ENCODE measurements at places on chromosomes 16 and 17.

- no peak for DNase-seq
Observed at GRCh38 chr16:89316701-89317100, 99.2 kb downstream of the ZNF778 start.

GRCh38 chr16:17351441-17352035, 119.2 kb downstream of the XYLT1 start:
- no peak for DNase-seq

- DNase-seq, result no peak
Observed at GRCh38 chr17:2854143-2855055, 58.2 kb downstream of the RAP1GAP2 start.

- DNase-seq, result no peak
Observed at GRCh38 chr16:23035240-23035639, 114.0 kb downstream of the USP31 start.

- DNase-seq, result no peak
Observed at GRCh38 chr17:35368081-35368830, 5.2 kb downstream of the SLFN11 start.

- DNase-seq, result no peak
Observed at GRCh38 chr16:18069683-18070082, 266.9 kb downstream of the NPIPA8 start.

- DNase-seq, result no peak
Observed at GRCh38 chr16:13401641-13402040, 500.2 kb downstream of the SHISA9 start.

GRCh38 chr17:40158438-40159013, 18.2 kb downstream of the CASC3 start:
- DNase-seq, result no peak

DNA sequence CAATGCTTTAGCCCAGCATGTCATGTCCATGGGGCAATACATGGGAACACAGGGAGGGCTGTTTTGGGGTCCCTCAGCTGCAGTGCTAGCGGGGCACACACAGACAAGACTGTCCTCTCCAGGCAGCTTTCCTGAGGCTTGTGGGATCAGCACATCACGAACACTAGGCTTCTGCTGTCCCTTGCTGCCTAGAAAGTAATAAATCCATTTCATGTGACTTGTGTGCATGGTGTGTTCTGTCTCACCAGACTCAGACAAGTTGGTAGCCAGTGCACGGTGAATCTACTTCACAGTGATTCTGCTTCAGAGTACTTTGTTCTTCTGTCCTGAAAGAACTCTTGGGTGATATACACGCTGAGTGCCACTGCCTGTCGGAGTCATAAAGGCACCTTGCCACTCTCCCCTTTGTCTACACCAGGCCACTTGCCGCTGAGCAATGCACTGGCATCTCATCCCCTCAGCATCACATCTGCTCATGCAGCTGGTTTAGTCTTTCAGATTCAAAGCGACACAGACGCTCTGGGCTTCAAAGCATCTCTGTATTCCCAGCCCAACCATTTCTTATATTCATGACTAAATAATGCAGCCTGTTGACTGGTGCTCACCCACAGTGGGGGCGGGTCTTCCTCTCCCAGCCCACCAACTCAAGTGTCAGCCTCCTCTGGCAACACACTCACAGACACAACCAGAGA, 95.2 kb upstream of the COX10 start:
- DNase-seq, result no peak

DNA sequence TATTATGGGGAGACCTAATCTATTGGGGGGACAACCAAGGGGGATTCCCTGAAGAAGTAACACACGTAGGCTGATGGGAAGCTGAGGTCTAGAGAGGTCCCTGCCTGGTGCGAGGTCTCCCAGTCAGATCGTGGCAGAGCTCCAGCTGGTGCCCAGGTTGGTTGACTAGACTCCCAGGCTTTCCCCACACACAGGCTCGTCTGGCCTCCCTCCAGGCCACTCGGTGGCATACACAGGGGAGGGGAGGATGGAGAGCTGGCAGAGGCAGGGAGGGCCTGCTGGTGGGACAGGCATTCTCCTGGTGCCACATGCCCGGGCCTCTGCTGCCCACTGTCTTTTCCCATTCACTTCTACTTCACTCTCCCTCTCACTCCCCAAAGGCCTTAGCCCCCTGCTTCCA, 8.5 kb upstream of the SOCS3 start:
- DNase-seq, result no peak

DNA sequence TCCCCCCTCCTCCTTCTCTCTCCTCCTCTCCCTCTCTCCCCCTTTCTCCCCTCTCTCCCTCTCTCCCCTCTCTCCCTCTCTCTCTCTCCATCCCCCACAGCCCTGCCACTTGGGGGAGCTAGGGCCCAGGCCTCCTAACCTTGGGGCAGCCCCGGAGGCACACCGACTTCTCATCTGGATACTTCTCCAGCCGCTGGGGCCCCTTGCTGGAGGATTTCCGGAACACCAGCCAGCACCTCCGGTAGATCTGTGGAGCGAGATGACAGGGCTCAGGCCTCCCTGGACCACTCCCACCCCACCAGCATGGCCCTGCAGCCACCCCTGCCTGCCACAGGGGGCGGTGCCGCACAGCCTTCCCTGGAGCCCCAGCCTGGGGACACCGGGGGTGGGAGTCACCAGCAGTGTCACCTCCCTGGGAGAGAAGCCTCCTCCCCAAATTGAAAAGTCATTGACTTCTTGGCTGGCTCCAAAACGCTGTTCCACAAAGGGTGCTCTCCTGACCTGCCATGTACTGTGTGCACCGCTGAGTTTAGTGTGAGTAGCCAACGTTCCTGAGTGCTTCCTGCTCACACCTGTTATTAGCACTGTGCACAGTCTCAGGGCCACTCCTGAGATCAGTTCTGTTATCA, 10.5 kb downstream of the DOK4 start:
- DNase-seq, result peak; percentile 67

- DNase-seq, result peak; percentile 39
Observed at GRCh38 chr16:50547340-50548124, 664 bp upstream of the NKD1 start.

GRCh38 chr16:50806099-50807062, 64.5 kb downstream of the CYLD start:
- peak; percentile 90 for DNase-seq

GRCh38 chr17:69471406-69471805, 56.9 kb downstream of the MAP2K6 start:
- no peak for DNase-seq

- peak; percentile 66 for DNase-seq
Observed at GRCh38 chr17:4953451-4953961, 2.6 kb downstream of the ENO3 start.

DNA sequence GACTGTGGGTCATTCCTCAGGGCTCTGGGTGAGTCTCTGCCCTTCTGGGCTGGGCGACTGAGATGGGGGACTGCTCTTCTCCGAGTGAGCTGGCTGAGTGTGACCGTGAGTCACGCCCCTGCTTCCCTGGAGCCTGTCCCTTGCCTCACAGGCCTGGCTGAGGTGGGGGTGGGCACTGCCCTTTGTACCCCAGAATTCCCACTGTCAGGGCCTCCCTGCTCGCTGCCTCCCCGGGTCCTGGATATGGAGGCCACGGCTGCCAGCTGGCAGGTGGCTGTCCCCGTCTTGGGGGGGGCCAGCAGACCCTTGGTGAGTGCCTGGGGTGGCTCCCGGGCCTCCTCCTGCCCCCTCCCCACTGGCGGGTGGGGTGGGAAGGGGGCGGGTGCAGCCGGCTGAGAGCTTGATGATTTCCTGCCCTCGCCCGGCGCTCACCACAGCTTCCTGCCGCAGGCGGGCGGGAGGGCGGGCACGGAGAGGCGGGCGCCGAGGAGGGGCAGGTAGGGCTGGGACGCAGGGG, at the start of gene LAT:
TSS of gene LAT (plus strand) at position 434 of the 517 bp plus-strand sequence. CDS start 366 bp downstream, outside the sequence.
- peak; percentile 62 for DNase-seq

DNA sequence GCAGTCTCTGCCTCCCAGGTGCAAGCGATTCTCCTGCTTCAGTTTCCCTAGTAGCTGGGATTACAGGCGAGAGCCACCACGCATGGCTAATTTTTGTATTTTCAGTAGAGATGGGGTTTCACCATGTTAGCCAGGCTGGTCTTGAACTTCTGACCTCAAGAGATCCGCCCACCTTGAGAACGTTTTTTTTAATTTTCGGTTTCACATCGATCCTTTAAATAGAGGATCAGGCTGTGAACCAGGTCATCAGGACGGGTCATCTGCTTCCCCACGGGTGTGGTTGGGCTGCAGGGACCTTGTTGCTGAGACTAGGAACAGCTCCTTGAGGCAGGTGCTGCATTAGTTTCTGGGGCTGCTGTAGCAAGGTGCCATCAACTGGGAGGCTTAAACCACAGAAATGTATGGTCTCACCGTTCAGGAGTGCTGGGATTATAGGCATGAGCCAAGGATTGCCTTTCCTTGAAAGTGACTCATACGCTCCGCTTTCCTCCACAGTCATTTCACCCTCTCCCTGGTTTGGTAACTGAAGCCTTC, 7.9 kb upstream of the NAGPA start:
- peak; percentile 5 for DNase-seq

GRCh38 chr16:47139561-47140185, 4.1 kb downstream of the NETO2 start:
- DNase-seq, result no peak

DNA sequence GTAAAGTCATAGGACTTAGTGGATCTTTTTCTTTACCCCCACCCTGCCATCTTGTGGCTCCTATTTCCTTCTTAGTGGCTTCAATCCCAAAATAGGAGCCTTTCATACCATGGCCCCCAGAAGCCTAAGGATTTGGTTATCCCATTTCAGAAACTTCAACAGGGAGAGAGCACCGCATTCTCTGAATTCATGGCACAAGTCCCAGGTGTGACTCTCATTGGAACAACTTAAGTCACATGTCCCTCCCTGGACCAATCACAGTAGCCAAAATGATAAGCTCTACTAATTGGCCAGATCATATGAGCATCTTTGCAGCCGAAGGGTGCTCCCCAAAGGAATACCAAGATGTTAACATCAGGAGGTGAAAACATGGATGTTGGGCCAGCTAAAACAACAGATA, 43.2 kb downstream of the AXIN2 start:
- no peak for DNase-seq

DNA sequence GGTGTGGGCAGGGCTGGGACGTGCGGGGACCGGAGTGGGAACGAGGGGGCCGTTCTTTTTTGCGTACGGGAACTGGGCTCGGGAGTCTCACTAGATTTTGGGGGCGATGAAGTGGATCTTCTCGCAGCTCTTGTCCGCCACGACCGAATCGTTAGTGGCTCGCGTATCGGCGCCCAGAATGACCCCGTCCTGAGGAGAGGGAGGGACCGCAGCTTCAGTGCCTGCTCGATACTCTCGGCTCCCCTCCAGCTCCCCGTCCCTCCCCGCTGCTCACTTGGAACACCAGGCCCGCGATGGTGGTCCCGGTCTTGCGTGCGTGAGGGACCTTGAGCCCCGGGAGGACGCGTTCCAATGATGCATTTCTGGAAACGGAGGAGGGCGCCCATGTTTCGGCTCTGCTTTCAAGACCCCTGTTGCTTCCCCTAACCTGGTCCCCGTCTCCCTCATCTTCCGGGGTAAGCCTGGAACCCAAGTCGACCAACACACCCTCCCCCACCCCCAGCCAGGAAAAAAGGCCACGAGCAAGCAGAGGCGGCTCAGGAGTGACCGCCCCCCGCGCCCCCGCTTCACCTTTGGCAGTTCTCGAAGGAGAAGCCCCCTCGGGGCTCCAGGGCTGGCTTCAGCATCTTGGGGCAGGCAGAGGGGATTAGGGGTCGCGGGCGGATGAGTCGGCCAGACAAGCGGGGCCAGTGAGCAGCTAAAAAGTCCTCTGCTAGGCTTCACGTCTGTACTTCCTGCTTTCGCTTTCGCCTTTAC, at the start of gene PSMB10:
TSS of gene PSMB10 (minus strand) at position 727 of the 756 bp plus-strand sequence. CDS start at position 626, 101 bp downstream.
- peak; percentile 47 for DNase-seq

DNA sequence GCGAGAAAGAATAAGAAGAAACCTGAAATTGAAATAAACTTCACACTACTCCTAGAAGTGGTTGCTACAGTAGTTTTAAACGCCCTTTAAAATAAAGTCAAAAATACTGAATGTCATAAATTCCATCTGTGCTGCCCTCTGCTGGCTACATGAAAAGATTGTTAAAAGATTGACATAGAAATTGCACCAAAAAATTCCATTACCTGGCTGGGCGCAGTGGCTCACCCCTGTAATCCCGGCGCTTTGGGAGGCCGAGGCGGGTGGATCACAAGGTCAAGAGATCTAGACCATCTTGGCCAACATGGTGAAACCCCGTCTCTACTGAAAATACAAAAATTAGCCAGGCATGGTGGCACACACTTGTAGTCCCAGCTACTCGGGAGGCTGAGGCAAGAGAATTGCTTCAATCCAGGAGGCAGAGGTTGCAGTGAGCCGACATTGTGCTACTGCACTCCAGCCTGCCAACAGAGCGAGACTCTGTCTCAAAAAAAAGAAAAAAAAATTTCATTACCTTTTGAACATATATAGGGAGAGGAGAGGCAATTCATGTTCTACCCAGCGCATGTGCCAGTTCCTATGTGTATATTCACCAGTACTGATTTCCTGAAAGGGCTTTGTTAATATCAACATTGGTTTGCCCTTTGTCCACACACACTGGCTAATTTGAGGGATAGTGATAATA, 36.5 kb downstream of the CYTH1 start:
- no peak for DNase-seq

DNA sequence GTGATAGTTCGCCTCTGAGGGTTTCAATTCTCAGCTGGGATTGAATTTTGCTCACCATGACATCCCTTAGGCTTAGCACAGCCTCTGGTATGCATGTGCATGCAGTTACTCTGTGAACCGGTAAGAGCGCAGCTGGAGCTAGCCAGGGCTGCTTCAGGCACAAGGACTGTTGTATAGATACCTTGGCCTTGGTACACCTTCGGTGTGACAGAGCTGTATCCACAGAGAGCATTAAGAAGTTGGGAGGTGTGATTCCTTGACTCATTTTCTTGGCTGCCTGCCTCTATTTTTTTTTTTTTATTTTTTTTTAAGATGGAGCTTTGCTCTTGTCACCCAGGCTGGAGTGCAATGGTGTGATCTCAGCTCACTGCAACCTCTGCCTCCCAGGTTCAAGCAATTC, 2.2 kb upstream of the NUTF2 start:
- DNase-seq, result no peak

- DNase-seq, result no peak
Observed at GRCh38 chr16:55056585-55057401, 126.1 kb downstream of the IRX5 start.

- no peak for DNase-seq
Observed at GRCh38 chr17:8649157-8650118, 18.9 kb upstream of the MYH10 start.

DNA sequence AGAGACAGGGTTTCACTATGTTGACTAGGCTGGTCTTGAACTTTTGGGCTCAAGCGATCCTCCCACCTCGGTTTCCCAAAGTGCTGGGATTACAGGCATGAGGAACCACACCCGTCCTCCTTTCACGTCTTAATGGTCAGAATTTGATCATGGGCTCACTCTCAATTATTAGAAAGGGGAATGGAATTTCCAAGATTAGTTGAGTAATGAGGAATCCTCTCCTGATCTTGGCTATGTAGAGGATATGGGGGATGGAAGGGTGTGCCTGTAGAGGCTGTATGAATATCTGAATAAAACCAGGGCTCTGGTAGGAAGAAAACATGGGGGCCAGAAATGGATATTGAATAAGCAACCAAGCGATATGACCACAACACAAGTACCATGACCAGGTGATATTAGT, 25.9 kb upstream of the SMURF2 start:
- no peak for DNase-seq

- DNase-seq, result no peak
Observed at GRCh38 chr17:81295676-81296381, 722 bp upstream of the SLC38A10 start.

GRCh38 chr17:56891751-56892150, 22.1 kb downstream of the TRIM25 start:
- DNase-seq, result peak; percentile 64

- no peak for DNase-seq
Observed at GRCh38 chr17:59652119-59652518, 32.4 kb downstream of the CLTC start.

GRCh38 chr17:79504181-79504605, 106.7 kb downstream of the RBFOX3 start:
- DNase-seq, result no peak

Data from psoas muscle (tissue), 8 donors.